ENCODE measurements at places on chromosomes 3 and 15. TPM values are rescaled to one million over a fixed set of nuclear protein-coding genes. Genes with fewer than 3 reads are reported as not detected.
A peak's percentile ranks its signal among the peaks of the same experiment; 100 is the strongest.

Gene SMCO1
- not detected for total RNA-seq

Gene DNASE1L3
- 8.3 TPM for total RNA-seq

Gene SAMD7
- not detected for total RNA-seq

Gene IQGAP1
- total RNA-seq, result 191 TPM

Gene HYPK
- 2.4 TPM for total RNA-seq

DNA sequence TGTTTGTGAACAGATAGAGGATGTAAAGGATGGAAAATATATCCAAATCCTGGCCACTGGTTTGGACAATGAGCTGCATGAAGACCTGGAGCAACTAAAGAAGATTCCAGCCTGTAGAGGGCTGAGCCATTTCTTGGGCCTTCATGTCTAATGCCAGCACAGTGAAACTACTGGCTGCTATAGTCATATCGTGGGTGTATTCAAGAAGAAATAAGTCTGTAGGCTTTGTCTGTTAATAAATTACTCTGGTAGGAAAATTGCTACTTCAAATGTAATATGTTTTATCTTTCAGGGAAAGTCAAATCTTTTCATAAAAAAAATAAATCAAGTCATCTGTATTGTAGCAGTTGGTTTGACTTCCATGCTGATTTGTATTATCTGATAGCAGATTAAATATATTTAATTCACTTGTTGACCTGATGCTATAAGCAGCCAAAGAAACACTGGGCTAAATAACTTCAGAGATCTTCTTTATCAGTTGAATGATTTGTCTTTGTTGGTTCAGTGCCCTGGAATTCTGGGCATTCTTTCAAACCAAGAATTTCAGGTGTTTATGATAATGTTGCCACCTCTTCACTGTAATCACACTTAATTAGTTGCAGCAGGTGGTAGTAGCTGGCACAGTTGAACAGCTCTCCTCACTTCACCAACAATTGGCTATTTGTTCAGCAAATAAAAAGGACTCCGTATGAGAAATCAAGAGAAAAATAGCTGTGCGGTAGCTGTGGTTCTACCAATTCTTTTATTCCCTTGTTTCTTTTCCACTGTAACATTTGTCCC lies 1109.5 kb downstream of the NSUN3 start:
- no peak overlapping the region for H3K4me3 ChIP-seq
- DNase-seq, result no peak
- no peaks in the 10 kb centered on the region for H3K4me1 ChIP-seq
- H3K36me3 ChIP-seq, result no peaks in the 10 kb centered on the region
- no peaks in the 10 kb centered on the region for H3K27me3 ChIP-seq

GRCh38 chr3:101204246-101204645 lies 116.1 kb downstream of the IMPG2 start:
- H3K27me3 ChIP-seq, result no peaks in the 10 kb centered on the region
- no peak overlapping the region for H3K27ac ChIP-seq
- H3K4me3 ChIP-seq, result no peak overlapping the region
- H3K36me3 ChIP-seq, result no peaks in the 10 kb centered on the region

GRCh38 chr15:25862071-25862471 lies 1.1 kb downstream of the ATP10A start:
- no peaks in the 10 kb centered on the region for H3K27me3 ChIP-seq
- peak overlapping the region; percentile 84 for H3K4me3 ChIP-seq
- H3K4me1 ChIP-seq, result peaks cover 51% of the 10 kb centered on the region
- H3K27ac ChIP-seq, result peak overlapping the region; percentile 83
- no peak for DNase-seq

- no peaks in the 10 kb centered on the region for H3K36me3 ChIP-seq
- H3K4me1 ChIP-seq, result peaks cover 35% of the 10 kb centered on the region
- DNase-seq, result no peak
- peaks cover 100% of the 10 kb centered on the region for H3K27me3 ChIP-seq
- peak overlapping the region; percentile 54 for H3K4me3 ChIP-seq
These were observed 5.2 kb upstream of the GATA2 start for GRCh38 chr3:128498127-128498626.

GRCh38 chr3:69094467-69095205 lies 9.9 kb downstream of the ARL6IP5 start:
- no peak for DNase-seq
- H3K36me3 ChIP-seq, result no peaks in the 10 kb centered on the region
- H3K27me3 ChIP-seq, result no peaks in the 10 kb centered on the region
- H3K27ac ChIP-seq, result peak overlapping the region; percentile 55
- peaks cover 68% of the 10 kb centered on the region for H3K4me1 ChIP-seq

DNA sequence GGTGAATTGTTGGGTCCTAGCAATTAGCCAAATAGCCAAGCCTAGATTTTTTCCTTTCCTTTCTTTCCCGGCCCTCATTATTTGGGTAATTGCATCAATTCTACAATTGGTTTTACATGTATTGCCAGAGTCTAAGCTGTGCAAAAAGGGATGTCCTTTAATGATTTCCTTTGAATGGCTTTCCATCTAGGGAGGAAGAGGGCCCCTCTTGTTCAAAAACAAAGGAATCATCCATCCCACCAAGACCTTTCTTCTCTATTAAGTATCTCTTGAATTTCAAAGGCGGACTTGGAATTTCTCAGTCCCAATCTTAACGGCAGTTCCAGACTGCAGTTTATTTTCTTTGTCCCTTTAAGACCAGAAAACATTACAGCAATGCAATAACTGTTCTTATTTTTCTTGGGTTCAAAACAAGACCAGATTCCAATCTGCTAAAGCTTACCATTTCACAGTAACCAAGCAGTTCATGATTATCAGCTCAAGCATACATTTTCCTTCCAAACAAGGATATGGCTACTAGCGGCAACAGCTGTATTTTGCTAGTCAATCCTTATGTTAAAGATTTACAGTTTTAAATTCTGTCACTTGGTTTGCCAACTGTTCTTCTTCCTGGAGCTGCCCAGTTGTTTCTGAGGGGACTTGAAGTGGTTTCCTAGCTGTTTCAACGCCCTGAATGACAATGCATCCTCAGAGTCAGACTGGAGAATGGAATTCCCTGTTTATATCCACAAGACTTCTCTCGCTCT lies 91.4 kb upstream of the LRIG1 start:
- H3K27ac ChIP-seq, result no peak overlapping the region
- DNase-seq, result no peak
- H3K4me1 ChIP-seq, result no peaks in the 10 kb centered on the region
- H3K27me3 ChIP-seq, result no peaks in the 10 kb centered on the region
- no peak overlapping the region for H3K4me3 ChIP-seq

DNA sequence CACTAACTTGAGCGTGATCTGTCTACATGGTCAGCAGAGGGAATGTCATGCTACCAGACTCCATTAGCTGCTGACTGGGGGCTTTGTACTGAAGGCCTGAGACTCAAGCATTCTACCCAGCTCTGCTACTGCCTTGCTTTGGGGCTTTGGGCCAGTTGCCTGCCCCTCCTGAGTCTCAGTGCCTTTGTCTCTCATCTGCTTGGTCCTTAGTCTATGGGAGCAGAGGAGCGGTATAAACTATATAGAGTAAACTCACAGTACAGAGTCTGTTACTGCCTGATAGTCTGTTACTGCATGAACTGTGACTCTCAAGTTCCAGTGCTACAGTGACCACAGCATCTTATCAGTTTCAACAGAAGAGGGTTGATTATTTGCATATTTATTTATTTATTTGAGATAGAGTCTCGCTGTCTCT lies 38.5 kb upstream of the C15orf39 start:
- H3K36me3 ChIP-seq, result no peaks in the 10 kb centered on the region
- no peaks in the 10 kb centered on the region for H3K27me3 ChIP-seq
- no peak overlapping the region for H3K4me3 ChIP-seq
- H3K27ac ChIP-seq, result no peak overlapping the region
- no peaks in the 10 kb centered on the region for H3K4me1 ChIP-seq

DNA sequence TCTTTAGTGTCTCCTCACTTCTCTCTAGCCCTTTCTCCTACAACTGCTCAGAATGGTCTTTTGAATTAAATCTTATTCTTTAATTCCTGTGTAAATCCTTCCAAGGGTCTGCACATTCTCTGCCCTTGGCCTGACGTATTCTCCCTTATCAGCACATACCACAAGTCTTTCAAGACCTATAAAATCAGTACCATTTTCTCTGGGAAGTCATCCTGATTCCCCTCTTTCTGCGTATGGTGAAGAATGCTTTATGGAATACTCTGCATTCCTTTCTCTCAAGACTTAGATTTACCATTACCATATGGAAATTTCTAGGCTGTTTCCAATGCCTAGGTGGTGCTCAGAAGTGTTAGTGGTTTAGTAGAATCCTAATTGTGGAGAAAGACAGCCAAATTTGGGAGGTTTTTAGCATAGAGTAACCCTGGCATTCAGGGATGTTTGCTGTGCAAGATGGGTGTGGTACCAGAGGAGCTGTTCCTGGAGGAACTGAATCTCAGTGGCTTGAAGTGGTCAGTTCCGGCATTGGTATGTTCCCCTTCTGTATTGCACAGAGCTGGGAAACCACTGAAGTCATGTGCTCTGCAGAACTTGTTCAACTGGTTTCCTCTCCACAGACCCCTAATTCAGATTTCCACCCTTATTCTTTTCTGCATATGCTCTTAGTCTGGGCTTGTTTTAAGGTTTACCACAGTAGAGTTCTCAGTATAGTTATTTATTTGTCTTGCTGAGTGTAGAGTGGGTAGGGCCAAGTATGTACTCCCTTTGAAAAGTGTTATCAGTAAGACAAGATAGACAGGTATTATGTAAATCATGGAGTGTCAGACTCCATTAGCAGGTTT lies 24.5 kb downstream of the IQGAP1 start:
- H3K36me3 ChIP-seq, result no peaks in the 10 kb centered on the region
- no peaks in the 10 kb centered on the region for H3K27me3 ChIP-seq
- DNase-seq, result no peak
- H3K4me1 ChIP-seq, result peaks cover 28% of the 10 kb centered on the region
- H3K27ac ChIP-seq, result peak overlapping the region; percentile 78

DNA sequence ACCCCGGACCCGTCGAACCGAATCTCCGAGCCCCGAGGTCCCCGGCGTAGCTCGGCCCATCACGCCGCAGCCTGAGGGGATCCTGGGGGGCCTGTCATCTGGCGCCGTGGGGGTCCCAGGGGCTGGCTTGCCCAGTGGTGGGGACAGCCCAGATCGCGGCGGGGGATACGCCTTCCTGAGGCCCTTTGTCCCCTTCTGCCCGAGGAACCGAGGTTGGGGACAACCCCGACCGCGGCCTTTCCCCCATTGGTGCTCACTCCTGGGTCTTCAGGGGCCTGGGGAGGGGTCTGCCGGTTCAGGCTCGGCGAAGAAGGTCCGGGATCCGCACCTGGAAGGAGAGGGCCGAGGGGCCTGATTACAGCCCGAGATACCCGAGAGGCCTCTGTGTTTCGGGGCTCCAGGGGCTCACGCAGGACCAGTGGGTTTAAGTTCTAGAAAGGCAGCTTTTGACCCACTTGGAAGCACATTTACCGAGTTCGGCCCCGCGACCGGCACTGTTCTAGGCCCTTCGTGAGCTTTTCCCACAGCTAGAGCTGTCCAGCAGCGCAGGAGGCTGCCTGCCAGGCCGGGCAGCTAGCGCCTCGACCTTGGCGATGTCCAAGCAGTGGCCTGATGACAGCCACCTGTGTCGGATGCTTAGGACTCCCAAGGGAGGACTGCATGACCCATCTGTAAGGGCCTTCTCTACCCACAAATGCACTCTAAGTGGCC lies 504 bp downstream of the ABHD2 start:
- no peak for DNase-seq
- H3K36me3 ChIP-seq, result no peaks in the 10 kb centered on the region
- H3K27ac ChIP-seq, result peak overlapping the region; percentile 95
- H3K4me1 ChIP-seq, result peaks cover 49% of the 10 kb centered on the region
- H3K4me3 ChIP-seq, result peak overlapping the region; percentile 93

GRCh38 chr3:106296062-106296461 lies 427.2 kb upstream of the CBLB start:
- H3K36me3 ChIP-seq, result no peaks in the 10 kb centered on the region
- H3K27me3 ChIP-seq, result no peaks in the 10 kb centered on the region
- H3K4me3 ChIP-seq, result no peak overlapping the region
- H3K4me1 ChIP-seq, result peaks cover 5% of the 10 kb centered on the region

- no peak overlapping the region for H3K27ac ChIP-seq
- H3K4me3 ChIP-seq, result no peak overlapping the region
- H3K4me1 ChIP-seq, result no peaks in the 10 kb centered on the region
- DNase-seq, result no peak
- H3K36me3 ChIP-seq, result no peaks in the 10 kb centered on the region
These were observed 167.6 kb downstream of the RAB11A start for GRCh38 chr15:66036859-66037258.

- H3K36me3 ChIP-seq, result no peaks in the 10 kb centered on the region
- H3K4me1 ChIP-seq, result no peaks in the 10 kb centered on the region
- H3K27ac ChIP-seq, result peak overlapping the region; percentile 50
- H3K27me3 ChIP-seq, result no peaks in the 10 kb centered on the region
These were observed 19.9 kb downstream of the RBPMS2 start for GRCh38 chr15:64755427-64755940.

DNA sequence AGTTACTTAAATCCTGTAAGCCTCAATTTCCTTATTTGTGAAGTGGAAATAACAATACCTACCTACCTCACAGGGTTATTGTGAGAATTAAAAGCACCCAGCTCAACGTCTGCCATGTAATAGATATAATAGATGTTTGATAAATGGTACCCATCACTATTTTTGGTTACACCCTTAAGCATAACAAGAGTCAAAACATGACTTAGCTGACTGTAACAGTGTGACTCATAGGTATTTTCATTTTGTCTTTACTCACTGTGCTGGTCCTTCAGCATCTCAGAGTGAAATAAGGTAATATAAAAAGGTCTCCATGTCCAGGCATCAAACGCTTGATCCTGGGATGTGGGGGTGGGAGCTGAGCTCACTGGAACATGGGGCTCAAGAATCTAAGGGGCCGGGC lies 3.1 kb downstream of the CPLX3 start:
- no peak overlapping the region for H3K27ac ChIP-seq
- no peaks in the 10 kb centered on the region for H3K36me3 ChIP-seq
- DNase-seq, result no peak
- no peaks in the 10 kb centered on the region for H3K4me1 ChIP-seq
